Cardiac muscle cell (in vitro differentiated cells and primary cell): ENCODE measurements at places on chromosomes 13 and 19.

GRCh38 chr19:16456652-16457194, 15.0 kb downstream of the EPS15L1 start:
- DNase-seq = no peak

DNA sequence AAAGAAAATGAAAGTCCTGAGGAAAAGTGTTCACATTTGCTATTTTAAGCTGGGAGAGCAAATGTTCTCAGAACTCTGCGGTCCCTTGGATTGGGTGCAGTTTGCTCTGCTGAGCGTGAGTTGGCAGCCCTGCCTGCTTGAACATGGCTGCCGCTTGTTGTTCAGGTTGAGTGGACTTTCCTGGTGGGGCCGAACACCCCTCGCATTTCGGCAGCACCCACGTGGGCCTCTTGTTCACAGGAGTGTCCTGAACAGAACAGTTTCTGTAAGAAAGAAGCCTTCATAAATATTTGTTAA, 10.8 kb upstream of the RNF113B start:
- DNase-seq = no peak

- DNase-seq = no peak
Observed at GRCh38 chr13:49330546-49330864, 82.8 kb downstream of the CDADC1 start.

DNA sequence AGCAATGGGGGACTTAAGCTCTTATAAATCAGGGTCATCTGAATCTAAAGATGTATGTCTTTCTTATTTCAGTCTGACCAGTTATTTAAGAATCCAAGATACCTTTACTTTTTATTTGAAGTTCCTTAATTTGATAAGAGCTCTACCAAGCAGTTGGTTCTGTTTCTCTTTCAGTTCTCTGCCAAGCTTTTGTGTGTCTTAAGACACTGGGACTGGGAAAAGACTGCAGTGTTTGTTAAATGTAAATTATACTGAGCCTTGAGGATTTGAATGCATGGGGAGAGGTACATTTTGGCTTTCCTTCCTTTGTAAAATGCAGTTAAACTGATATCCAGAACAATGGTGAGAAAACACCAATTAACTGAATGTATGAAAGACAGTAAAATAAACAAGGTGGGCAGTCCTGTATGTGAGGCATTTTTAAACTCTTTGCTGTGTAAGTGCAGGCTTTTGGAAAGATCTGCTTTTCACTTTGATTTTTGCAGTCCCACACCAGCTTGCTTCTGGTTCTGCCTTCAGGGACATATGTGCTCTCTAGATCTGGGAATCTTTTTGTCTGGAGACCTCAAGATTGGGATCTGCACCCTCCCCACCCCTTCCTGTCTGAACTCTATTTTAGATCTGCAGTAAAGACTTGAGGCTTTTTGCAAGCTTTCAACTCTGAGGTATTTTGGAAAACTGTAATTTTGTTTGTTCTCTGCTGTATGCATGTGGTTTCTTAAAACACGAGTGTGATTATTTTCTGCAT, 77.6 kb downstream of the LRCH1 start:
- DNase-seq = no peak

DNA sequence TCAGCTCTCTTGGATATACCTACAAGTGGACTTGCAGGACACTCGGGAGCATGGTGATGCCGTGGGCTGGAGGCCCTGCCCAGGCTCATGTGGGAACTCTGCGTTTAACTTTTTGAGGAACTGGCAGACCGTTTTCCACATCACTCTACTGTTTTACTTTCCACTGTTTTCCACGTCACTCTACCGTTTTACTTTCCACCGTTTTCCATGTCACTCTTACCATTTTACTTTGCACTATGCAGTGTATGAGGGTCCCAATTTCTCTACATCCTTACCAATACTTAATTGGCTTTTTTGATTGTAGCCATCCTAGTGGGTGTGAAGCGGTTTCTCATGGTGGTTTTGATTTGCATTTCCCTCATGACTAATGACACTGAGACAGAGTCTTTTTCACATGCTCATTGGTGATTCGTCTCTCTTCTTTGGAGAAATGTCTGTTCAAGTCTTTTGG, 40.5 kb downstream of the GATAD2A start:
- no peak for DNase-seq

- no peak for DNase-seq
Observed at GRCh38 chr13:23463661-23464060, 30.2 kb upstream of the SACS start.

- DNase-seq = no peak
Observed at GRCh38 chr19:32022044-32022640, 323.3 kb upstream of the ZNF507 start.

DNA sequence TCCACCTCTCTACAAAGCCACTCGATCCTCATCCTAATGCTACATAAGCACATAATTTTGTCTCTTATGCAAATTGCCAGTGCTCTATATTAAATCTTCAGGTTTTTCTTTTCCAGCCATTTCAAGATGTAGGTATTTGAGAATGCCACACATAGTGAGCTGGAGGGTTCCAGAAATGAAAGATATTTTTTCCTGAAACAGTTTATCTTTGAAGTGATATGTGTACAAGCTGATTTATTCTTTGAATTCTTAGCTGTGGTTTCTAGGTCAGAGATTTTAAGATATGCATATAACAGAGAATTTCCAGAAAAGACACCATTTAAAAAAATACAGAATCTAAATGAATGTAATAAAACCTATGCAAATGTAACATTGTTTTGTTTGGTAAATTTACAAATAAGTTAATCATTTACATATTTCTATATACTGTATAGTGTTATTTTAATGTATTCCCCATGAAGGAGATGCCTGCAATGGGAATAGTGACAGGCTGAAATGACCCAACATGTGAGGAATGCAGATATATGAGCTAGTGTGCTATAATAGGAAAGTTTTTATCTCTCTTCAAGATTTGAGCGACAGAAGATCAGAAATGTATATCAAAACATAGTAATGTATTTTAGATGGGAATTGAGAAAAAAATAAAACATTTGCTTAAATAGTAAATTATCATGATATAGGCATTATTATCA, 570.2 kb downstream of the SLITRK1 start:
- peak; percentile 16 for DNase-seq

DNA sequence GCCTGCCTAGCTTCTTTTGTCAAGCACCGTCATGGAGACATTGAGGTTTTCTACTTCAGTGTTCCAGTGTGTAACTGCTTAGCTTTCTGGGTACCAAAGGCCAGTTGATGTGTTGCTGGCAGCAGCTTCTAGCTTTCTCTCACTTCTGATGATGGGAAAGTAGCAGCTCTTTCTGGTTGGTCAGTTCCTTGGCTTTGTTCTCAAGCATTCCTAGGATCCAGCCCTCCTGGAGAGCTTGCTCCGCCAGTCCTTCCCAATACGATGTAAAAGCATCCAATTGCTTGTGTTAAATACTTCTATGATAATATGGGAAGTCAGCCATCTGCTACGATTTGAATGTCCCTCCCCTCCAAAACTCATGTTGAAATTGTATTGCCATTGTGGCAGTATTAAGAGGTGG, 182.8 kb downstream of the UGGT2 start:
- no peak for DNase-seq

GRCh38 chr19:30120860-30121484, 178.9 kb downstream of the URI1 start:
- DNase-seq = no peak

- DNase-seq = no peak
Observed at GRCh38 chr13:45594764-45595163, 20.8 kb downstream of the ERICH6B start.

GRCh38 chr19:19429361-19429760, 23.9 kb downstream of the GATAD2A start:
- no peak for DNase-seq

DNA sequence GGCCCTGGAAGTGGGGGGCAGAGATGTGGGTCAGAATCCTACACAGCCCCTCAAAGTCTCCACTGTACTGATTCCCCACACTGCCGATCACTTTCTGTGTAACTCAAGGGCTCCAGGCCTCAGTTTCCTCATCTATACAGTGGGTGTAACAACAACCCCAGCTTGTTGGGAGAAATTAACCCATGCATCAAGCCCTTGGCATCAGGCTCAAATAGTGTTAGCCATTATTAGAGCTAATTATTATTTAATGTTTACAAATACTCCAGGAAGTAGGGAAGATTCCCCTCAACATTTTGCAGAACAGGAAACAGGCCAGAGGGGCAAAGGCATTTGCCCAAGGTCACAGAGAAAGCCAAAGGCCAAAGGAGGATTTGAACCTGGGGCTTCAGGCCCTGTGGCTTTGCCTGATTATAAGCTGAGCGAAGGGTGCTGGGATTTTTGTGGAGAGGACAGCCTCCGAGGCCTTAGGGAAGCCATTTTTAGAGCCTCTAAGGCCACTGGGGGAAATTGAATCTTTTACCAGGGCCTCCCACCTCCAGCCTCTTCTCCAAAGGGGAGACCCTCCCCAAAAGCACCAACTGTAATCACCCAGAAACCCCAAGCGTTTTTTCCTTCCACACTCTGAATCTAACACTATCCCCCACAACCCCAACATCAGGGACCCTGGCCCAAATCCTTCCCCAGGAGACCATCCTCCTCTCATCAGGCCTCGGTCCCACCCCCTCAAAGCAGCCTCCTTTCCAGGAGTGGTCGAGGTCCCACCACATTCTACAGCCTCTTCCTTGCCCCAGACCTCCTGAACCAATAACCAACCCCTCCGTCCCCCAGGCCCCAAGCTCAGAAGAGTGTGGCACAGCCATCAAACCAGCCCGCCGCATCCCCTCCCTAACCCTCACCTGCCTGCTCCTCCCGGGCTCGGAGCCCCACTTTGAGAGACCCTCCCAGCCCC, 1.1 kb downstream of the FKBP8 start:
- DNase-seq = no peak

DNA sequence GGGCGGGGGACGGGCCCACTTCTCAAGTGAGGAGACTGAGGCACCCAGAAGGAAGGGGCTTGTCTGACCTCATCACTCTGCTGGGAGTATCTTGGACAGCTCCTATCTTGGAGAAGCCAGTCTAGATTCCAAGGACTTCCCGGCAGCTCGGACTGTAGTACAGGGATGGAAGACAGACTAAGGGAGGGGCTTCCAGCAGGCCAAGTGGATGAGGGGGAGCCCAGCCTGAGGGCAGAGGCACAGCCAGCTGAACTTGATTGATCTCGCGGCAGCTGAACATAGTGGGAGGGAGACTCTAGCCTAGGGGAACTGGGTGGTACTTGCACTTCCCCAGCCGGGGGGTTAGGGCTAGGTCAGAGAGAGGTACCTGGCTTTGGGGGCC, 711 bp downstream of the CILP2 start:
- no peak for DNase-seq

DNA sequence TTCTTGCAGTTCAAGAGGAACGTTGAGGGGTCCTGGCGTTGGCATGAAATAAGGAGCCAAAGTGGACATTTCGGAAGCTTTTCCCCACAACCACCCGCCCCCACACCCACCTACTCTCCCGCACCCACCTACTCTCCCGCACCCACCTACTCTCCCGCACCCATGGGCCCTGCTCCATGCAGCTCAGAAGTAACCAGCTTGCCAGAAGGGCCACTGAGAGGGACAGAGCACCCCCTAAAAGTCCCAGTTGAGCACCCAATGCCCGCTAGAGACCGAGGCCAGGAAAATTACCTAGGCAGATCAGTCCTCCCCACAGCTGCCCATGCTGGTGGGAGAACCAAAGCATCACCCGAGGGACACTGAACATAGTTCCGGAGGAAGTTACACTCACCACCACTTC, 11.8 kb downstream of the VSTM2B start:
- no peak for DNase-seq

DNA sequence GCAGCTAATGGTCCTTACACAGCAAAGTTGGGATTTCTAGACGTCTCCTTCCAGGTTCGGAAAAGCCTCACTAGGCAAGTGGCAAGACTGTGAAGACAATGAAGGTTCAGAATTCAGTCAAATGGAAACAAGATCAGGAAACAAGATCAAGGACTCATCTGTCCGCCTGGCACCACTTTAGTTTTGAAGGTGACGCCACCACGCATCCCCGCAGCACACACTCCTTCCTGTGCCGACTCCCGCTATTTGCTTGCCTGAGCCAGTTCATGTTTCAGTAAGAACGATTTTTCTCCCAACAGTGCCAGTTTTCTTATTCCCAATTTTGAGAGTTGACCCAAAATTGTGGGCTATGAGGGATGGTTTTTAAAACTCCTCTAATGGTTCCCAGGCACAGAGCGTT, 41.4 kb downstream of the MPHOSPH8 start:
- DNase-seq = no peak

DNA sequence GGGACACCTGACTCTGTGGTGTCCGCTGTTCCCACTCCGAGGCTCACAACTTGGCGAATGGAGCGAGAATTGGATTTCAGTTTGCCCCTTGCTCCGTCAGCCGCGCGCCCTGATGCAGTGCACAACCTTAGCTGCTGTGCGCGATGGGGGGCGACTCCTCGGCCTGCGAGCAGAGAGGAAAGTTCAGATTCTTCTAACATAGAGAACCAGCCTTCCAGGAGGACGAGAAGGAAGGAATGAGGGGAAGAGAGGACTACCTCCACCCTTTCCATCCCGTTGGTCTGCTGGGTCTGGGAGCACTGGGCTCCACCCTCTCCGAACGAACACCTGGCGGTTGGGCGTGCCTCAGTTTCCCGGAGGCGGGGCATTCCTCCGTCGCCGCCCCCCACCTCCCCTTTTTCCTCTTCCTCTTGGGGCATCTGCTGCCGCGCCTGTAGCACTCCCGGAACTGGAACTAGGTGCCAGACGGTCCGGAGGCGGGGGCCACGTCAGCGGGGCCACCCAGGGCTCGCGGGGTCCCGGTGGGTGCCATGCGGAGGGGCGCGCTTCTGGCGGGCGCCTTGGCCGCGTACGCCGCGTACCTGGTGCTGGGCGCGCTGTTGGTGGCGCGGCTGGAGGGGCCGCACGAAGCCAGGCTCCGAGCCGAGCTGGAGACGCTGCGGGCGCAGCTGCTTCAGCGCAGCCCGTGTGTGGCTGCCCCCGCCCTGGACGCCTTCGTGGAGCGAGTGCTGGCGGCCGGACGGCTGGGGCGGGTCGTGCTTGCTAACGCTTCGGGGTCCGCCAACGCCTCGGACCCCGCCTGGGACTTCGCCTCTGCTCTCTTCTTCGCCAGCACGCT, at the start of gene KCNK6:
Gene KCNK6, plus strand, starts transcription at position 425 of the 838 bp plus-strand sequence. Its CDS starts 106 bp downstream, at position 531.
- peak; percentile 34 for DNase-seq

- DNase-seq = no peak
Observed at GRCh38 chr13:34002924-34003323, 185.0 kb downstream of the RFC3 start.

GRCh38 chr19:1103708-1104310, at the start of gene GPX4:
GPX4 (plus strand) TSS chr19:1103994; CDS start chr19:1104044, 50 bp downstream.
- DNase-seq = peak; percentile 100

- no peak for DNase-seq
Observed at GRCh38 chr13:26695891-26696311, 64.7 kb downstream of the GPR12 start.

- DNase-seq = no peak
Observed at GRCh38 chr13:109720758-109721184, 65.6 kb downstream of the IRS2 start.

- no peak for DNase-seq
Observed at GRCh38 chr13:111961651-111962192, 105.2 kb upstream of the SOX1 start.

- no peak for DNase-seq
Observed at GRCh38 chr13:36475468-36475867, 43.2 kb downstream of the CCNA1 start.

DNA sequence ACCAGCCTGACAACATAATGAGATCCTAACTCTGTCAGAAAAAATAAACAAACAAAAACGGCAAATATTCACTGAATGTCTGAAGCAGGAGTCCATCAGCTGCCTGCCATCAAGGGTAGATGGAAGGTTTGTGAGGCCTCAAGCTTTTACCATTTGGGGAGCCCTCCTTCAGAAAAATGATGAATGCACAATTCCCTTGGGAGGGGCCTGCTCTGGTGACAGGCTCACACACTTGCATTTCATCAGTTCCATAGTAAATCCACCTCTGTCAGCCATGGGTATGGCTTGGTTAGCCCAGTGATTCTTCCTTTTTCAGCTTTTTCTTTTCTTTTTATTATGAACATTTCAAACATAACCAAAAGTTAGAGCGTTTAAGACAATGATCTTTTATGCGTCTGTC, 26.3 kb upstream of the KATNAL1 start:
- DNase-seq = no peak
